ENCODE measurements at places on chromosomes 3 and 15.

- DNase-seq: no peak
These were observed 499.0 kb downstream of the DIPK2A start for GRCh38 chr3:144470666-144471065.

- DNase-seq: no peak
These were observed 36.0 kb downstream of the ZIC4 start for GRCh38 chr3:147370349-147370748.

DNA sequence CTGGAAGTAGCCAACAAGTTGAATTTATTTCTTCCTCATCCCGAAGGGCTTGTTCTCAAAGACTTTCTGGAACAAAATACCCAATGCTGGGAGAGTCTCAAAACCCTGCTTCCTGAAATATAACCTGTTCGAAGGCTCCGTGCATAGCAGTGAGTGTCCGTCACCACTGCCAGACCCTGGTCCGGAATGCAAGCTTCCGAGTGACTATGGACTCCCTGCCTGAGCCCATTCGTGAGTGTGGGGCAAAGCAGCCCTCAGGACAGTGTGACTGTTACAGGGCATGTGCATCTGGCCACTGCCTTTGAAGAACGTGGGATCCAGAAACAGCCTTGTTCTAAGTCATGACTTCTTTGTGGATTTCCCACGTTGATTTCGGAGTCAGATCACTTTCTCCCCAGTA lies 214.5 kb upstream of the IGF1R start:
- DNase-seq: no peak

DNA sequence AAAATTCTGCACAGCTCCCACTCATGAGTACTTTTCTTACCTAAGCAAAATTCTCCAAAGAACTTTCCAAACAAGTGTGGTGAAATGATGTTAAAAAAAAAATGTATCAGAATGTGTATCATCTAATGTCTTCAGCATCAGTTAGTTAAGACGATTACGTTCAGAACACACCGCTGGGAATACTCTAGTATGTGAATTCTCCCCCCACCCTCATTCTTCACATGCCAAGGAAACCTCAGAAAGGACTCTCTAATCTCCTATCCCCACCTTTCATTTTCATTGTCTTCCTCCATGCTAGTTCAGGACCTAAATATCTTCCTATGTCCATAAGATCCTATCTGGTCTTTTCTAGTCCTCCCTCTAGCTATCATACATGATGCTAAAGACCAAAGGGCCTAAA lies 457.4 kb downstream of the SHQ1 start:
- DNase-seq: no peak
